GOT3 (cell line): ENCODE measurements at places on chromosomes 11 and 22.

GRCh38 chr22:39598017-39598965 is 27.7 kb downstream of the CACNA1I start:
- no peak for DNase-seq

DNA sequence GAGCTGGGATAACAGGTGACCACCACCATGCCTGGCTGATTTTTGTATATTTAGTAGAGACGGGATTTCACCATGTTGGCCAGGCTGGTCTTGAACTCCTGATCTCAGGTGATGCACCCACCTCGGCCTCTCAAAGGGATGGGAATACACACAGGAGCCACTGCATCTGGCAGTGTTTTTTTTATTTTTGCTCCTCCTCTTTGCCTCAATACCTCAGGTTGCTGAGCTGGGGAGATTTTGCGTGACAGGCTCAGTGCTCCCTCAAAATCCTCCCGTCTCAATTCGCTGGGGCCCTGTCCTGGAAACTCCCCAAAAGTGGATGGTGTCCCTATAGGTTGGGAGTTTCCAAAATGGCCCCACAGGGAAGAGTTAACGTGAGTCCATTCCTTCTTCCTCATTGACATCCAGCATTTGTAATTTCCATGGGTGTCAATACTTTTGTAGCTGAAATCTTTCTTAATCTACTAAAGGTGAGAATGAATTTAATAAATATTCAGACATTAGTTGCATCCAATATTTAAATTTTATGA is 71.8 kb downstream of the GGTLC2 start:
- DNase-seq: no peak

GRCh38 chr11:118211006-118211405 is 13.8 kb downstream of the JAML start:
- DNase-seq: no peak

- no peak for DNase-seq
These were observed 56.1 kb downstream of the MICAL2 start for GRCh38 chr11:12166299-12167060.

GRCh38 chr22:33194529-33195077 is 136.4 kb upstream of the SYN3 start:
- no peak for DNase-seq

GRCh38 chr11:9020916-9021315 is 17.1 kb upstream of the NRIP3 start:
- no peak for DNase-seq

DNA sequence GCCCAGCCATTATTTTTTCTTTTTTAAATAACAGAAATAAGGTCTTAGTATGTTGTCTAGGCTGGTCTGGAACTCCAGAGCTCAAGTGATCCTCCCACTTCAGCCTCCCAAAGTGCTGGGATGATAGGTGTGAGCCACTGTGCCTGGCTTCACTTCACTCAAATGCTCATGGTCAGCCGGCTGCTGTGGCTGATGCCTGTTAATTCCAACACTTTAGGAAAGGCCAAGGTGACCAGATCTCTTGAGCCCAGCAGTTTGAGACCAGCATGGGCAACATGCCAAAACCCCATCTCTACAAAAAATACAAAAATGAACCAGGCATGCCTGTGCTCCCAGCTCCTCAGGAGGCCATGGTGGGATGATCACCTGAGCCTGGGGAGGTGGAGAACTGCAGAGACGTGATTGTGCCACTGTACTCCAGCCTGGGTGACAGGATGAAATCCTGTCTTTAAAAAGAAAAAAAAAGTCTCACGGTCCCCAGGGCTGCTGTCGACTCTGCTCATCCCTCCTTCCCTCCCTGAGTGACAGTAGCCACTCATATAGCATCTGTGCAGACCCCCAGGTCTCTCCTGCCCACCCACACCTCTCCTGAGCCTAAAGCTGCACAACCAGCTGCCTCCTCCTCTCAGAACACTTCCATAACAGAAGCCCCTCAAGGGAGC is 3.6 kb downstream of the YDJC start:
- DNase-seq: no peak

GRCh38 chr11:56917708-56918400 is 70.9 kb upstream of the OR5AK2 start:
- no peak for DNase-seq

- no peak for DNase-seq
These were observed 71.9 kb upstream of the C11orf87 start for GRCh38 chr11:109350091-109350490.

- no peak for DNase-seq
These were observed 69.6 kb downstream of the PRDM11 start for GRCh38 chr11:45216031-45216430.

- DNase-seq: no peak
These were observed 2.3 kb upstream of the XBP1 start for GRCh38 chr22:28802595-28803123.
